ENCODE measurements at places on chromosomes 2 and 18.

- DNase-seq = no peak
Measured at GRCh38 chr2:105779394-105779793, 34.7 kb downstream of the NCK2 start.

- DNase-seq = no peak
Measured at GRCh38 chr2:168981651-168982050, 49.5 kb downstream of the ABCB11 start.

DNA sequence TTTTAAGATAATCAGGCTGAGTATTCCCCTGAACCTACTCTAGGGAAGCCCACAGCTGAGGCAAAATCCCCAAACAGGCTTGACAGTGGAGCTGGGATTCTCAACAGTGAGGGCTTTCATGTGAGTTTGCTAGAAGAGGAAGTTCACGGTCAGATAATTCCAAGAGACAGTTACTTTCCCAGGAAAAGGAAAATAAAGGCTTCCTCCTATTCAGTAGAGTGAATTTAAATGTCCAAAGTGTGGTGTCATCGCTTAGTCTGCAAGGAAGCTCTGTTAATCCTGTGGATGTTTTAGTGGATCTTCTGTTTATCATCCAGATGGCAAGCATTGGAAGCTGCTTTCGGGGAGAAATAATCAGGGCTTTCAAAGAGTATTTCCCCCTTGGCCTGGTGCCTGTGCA, 119.8 kb downstream of the RPIA start:
- no peak for DNase-seq

GRCh38 chr2:20990442-20991430, 53.1 kb downstream of the APOB start:
- no peak for DNase-seq

DNA sequence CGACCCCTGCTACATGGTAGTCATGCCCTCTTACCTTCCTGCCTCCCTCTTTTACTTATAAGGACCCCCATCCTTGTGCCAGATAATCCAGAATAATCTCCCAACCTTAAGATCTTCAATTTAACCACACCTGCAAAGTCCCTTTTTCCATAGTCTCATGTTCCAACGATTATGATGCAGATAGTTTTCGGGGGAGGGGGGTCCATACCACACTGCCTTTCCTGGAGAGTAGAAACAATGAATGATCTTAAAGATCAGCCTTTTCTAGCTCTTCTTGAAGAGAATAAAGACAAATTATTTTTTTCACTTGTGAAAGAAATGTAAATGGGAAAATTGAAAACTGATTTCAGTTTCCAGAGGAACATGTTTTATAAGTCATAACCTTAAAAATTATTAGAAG, 4.3 kb upstream of the FAM98A start:
- no peak for DNase-seq

DNA sequence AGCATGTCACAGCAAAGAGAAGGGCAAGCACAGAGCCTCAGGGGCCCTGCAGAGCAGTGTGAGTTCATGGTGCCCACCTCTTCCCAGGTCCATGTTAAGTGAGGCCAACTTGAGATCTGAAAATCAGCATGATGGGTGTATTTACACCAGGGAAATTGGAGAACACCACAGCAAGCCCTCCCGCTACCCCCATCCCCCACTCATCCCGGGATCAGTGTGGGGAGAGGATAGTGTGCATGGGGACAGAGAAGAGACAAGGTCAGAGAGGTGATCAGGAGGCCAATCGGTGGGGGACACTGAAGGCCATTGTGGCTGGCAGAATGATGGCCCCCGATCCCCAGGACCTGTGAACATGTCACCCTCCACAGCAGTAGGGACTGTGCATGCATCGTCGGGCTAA, 54.7 kb downstream of the PTGR3 start:
- no peak for DNase-seq

DNA sequence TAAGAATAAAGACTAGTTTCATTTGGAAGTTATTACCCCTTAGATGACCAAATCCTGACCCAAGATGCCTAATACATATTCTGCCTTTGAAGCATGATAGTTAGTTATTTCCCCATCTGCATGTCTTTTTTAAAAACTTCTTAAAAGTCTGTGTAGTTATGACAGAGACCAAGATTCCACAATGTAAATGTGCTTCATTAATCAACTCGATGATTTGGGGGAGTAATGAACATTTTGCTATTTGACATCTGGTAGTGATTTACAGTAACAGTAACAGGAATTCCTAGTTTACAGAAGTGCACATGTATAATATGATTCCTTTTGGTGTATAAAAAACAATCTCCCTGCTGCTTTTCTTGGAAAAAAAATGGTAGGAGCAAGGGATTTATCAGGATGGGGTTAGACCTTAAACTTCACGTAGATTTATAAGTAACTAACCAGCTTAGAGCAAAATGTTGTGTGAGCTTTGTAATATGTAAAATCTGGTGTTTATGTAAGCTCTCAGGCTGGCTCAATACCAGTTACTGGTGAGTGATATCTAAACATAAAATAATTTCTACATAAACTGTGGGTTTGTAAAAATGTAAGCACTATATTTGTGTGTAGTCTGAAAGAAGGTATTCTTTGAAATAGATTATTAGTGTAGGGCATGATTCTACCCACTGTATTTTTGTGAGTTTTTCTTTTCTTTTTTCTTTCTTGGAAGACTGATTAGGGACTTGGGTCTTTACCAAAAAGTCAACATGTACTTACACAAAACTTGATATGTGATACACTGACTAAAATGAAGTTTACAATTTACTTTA, 641.6 kb downstream of the EPHA4 start:
- DNase-seq = no peak

- DNase-seq = no peak
Measured at GRCh38 chr2:38828460-38828859, 47.3 kb downstream of the DHX57 start.

GRCh38 chr18:647304-647703, 10.1 kb upstream of the TYMS start:
- no peak for DNase-seq
